Stimulated activated naive CD8-positive, alpha-beta T cell treated with anti-CD3 and anti-CD28 coated beads, Interleukin-15, amount 100 ng/mL, for 72 hours (primary cell): ENCODE measurements at places on chromosomes 11 and 22.

GRCh38 chr11:70580036-70580805 is 181.9 kb downstream of the CTTN start:
- DNase-seq, result no peak

GRCh38 chr11:34044664-34045485 is 6.7 kb upstream of the CAPRIN1 start:
- no peak for DNase-seq

- no peak for DNase-seq
Observed at GRCh38 chr22:47064016-47064415, 301.6 kb downstream of the TBC1D22A start.

GRCh38 chr11:81377418-81377817 is 1356.2 kb downstream of the FAM181B start:
- DNase-seq, result no peak

- no peak for DNase-seq
Observed at GRCh38 chr11:20238712-20239111, 78.4 kb upstream of the DBX1 start.

DNA sequence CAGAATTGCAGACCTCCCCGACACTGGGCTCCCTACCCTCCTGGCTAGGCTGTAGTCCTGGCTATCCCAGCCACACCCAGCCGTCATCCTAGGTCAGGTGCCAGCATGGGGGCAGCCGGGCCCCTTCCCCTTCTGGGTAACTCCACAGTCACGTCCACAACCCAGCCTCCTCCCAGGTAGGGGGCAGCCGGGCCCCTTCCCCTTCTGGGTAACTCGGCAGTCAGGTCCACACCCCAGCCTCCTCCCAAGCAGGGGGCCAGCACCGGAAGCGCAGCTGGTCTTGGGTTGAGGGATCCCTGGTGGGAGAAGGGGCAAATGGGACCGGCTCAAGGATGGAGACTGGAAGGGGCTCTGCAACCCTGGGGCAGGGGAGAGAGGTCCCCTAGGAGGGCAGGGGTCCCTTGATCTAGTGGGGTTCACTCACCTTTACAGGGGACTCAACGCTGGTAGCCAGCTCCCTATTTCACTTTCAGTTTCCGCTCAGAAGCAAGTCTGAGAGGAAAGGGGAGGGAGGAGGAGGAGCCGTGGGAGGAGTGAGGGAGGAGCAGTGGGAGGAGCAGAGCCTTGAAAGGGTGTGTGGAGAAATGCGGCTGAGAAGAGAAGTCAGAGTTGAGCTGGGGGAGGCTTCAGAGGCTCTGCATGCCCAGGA is at the start of gene TRIM21:
TRIM21 (minus strand) TSS at position 494 of the 649 bp plus-strand sequence. CDS start 3,293 bp downstream, outside the sequence.
- peak; percentile 89 for DNase-seq

DNA sequence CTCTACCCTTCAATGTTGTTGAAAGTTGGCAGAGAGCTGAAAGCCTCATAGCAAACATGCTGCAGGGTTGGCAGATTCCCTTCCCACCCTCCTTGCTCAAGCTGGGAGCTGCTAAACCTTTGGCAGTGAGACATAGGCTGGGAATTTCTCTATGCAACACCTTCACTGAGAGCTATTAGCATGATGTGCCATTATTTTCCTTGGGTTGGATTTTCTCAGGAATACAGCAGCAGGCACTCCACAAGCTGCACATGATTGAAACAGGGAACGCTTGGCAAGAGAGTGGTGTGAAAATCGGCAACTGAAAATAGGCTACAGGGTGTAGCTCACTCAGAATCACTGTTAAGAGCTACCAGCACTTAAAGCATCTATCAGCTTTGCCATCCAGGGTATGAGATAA is 9.6 kb upstream of the ALKBH3 start:
- no peak for DNase-seq

DNA sequence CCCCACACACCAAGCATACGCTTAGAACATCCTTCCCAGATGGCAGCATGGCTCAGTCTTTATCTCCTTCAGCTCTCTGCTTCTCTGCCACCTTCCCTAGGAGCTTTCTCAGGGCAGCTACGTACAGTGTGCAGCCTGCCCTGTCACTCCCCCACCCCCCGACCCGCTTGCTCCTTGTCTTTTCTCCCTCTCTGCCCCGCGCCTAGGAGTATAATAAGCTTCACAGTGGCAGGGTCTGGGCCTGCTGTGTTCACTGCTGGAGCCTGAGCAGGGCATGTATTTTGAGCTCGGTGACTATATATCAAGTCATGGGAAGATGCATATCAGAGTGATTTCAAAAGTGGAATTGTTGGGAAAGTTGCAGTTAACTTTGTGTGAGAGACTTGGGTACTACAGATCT is 55.8 kb upstream of the ADSL start:
- DNase-seq, result no peak

- DNase-seq, result no peak
Observed at GRCh38 chr22:49966774-49967705, 6.5 kb downstream of the PIM3 start.

GRCh38 chr11:103109818-103110388 is 677 bp downstream of the DYNC2H1 start:
- peak; percentile 5 for DNase-seq

DNA sequence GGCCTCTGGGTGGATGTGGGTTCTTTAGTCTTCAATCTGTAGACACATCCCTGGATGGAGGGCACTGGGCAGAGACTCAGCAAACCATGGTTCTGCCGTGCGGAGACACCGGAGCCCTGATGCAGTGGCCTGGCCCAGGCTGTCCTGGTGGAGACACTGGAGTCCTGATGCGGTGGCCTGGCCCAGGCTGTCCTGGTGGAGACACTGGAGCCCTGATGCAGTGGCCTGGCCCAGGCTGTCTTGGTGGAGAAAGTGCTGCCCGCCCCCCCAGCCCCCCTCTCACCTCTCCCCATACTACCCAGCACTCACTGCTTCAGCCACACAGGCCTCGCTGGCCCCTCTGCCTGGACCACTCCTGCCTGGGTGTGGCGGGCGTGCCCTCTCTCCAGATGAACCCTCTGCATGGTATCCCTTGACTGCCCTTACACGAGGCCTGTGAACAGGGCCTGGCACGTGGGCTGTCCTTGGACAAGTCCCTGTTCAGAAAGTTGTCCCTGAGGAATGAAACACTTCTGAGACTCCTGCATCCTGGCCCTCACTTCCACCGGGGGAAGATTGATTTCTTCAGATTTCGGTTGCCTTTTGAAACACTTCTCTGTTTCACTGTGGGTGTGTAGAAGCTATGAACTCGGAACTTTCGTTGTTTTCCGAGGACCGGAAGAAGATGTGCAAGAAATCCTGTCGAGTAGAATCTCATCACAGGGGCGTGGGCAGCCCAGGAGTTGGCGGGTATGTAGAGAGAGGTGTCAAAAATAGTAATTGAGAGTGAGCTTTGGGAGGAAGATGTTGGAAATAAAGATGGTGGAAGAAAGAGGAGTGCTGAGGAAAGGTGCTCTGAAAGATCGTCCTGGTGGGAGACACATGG is 26.2 kb downstream of the IGHMBP2 start:
- DNase-seq, result no peak

- DNase-seq, result no peak
Observed at GRCh38 chr22:28562324-28562723, 117.3 kb downstream of the TTC28 start.

DNA sequence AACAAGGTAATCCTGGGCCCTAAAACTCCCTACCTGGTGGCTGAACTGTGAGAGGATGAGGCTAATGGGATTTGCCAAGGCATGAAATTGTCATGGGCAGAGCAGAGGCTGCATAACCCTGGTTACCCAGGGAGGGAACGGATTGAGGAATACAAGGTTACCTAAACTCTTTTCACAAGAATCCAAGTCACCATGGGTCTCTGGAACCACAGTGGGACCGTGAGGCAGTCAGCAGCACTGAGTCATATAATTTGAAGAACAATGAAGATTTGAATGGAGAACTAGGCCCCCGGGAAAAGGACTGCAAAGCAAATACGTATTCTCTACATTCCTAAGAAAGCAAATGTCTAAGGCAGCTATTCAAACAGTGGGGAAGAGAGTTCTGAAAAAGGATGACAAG is 19.8 kb downstream of the CAT start:
- DNase-seq, result no peak

DNA sequence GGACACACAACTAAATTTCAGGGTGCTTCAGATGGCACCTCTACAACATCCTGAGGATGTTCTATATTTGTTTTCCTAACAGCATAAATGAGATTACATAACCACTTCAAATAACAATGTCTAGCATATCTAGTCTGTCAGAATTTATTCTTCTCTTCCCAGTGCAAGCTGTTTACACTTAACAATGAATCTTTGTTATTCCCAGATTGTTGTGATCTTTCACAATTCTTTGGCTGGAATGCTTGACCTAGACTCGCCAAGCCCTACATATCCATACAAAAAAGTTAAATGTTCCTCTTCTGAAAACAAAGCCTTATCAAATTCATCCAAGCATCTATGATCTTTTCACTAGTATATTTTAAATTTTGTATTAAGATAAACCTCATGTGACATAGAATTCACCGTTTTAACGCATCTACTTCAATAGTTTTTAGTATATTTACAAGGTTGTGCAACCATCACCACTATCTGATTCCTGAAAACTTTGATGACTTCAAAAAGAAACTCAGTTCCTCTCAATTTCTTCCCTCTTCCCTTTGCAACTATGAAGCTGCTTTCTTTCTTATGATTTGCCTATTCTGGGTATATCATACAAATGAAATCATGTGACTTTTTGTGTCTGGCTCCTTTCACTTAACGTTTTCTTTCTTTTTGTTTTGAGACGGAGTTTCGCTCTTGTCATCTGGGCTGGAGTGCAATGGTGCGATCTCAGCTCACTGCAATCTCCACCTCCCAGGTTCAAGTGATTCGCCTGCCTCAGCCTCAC is 61.7 kb upstream of the CHRNA10 start:
- no peak for DNase-seq

DNA sequence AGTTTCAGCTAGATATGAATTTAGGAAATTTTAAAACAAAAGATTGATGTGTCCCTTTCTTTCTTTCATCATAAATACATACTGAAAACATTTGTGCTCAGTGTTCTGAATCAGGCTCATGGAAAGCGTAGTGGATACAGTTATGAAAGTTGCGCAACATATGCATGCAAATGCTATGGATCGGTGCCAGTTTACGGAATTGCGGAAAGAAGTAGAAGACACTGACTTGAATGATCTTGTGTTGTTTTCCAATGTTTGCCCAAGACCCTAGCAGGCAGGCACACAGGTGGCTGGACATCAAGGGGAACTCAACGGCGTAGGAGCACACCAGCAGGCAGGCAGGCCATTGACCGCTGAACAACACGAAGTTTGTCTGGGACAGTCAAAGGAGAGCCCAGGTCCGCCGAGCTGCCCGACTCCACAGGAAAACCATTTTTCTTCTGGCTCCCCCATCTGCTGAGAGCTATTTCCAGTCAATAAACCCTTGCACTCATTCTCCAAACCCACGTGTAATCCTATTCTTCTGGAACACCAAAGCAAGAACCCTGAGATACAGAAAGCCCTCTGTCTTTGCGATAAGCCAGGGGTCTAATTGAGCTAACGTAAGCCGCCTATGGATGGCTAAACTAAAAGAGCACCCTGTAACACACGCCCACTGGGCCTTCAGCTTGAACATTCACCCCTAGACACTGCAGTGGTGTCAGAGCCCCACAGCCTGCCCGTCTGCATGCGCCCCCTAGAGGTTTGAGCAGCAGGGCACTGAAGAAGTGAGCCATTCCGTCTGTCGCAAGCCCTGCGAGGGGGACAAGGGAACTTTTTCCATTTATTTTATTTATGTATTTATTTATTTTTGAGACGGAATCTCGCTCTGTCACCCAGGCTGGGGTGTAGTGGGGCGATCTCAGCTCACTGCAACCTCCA is 7.4 kb upstream of the BIRC3 start:
- no peak for DNase-seq

DNA sequence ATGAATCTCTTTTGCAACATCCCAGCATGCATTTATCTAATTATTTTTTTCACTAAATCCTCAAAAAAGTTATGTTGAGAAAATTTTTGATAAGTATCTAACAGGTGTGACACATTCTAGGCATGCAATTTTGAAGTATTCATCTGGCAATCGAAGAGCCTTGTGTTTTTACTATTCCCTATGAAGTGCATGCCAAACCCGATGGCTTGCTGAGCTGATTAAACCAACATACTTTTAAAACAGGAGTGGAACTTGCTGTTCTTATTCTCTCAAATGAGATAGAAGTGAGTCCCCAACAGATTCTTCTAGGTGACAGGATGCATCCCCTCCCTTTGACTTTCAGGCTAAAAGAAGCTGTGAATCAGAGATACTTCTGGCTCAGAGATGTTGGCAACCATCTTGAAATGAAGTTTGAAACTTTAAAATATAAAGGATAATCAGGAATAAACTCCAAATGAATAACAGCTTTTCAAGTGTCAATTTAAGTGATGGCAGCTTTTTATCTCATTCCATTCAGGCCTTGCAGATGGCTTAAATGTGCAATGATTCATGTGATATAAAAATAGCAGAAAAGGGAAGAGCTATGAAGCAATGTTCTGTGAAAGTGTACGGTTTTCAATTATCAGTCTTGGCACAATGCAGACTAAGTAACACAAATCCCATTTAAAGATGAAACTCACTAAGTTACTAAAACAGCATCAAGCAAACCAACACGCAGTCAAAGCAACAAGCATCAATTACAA is 67.7 kb downstream of the APOL5 start:
- no peak for DNase-seq

- no peak for DNase-seq
Observed at GRCh38 chr22:45424241-45424731, 10.8 kb downstream of the RIBC2 start.

GRCh38 chr11:22276535-22276934 is 61.6 kb upstream of the SLC17A6 start:
- no peak for DNase-seq

DNA sequence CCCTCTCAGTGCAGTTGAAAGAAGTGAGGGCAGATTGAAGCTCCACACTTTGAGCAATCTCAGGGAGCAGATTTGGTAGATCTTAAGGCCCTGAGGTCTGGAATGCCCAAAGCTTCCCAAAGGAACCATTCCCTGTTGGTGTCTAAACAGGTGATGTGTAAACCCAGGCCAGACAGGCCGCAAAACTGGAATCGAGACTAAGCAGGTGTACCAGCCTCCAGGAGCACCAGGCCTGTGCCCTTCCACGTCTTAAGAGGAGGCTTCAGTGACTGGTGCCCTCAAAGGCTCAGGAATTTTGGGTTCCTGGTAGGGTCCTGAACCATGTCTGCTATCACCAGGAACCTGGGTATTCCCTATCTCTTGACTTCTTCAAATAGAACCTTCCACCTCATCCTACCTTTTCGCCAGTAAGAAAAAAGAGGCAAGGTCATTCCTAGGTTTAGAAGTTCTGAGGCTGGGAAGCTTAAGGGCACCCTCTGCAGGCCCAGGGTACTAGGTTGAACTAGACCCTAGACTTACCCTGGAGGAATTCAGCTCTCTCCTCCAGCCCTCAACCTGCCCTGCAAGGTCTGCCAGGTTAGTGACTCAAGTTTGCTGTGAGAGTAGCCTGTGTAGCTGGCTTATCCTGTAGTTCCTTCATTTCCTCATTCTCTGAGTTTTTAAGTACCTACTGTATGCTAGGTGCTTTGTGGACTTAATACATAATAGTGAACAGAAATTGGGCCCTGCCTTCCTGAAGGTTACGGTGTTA is 100.0 kb upstream of the NNMT start:
- DNase-seq, result no peak

DNA sequence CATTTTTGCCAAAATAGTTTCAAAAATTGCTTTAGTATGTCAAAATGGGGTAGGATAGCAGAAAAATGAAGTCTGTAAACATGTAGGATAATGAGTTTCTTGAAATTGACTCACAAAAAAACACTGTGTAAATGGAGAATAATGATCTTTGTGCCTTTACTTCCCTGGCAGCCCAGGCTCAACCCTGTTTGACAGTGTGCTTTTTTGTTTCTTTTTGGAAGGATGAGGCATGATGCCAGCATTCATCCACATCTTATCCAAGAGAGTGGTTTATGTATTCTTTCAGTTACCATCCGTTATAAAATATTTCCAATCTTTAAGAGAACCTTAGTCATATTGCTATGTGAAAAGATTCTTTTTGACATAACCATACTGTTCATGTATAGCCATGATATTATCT is 70.6 kb downstream of the ARHGAP42 start:
- DNase-seq, result no peak
